Kidney tubule cell (primary cell): ENCODE measurements at places on chromosomes 13 and 19.

- DNase-seq, result no peak
These were observed 115.3 kb downstream of the NALCN start for GRCh38 chr13:101301053-101301452.

DNA sequence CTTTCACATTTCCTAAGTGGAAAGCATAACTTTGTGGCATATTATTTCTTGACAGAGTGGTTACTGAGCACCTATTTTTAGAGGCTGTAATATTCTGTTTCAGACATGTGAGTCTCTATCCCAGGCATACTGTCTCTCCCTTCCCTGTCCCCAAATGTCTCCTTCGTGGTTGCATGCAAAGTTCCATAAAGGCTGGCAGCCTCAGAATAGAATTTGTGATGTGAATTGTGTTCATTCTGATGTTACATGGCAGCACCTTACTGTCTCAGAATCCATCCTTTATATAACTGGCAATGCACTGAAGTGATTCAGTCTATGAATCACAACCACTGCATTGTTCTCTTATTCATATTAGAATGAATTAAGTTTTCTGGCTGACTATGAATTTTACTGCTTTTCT is 89.0 kb upstream of the SLC7A1 start:
- peak; percentile 37 for DNase-seq

- peak; percentile 35 for DNase-seq
These were observed 123.5 kb upstream of the CACNA1A start for GRCh38 chr19:13629687-13630357.

GRCh38 chr13:31940076-31940475 is 91.5 kb upstream of the FRY start:
- DNase-seq, result no peak

- DNase-seq, result no peak
These were observed 3.2 kb downstream of the CCDC122 start for GRCh38 chr13:43876366-43876765.

DNA sequence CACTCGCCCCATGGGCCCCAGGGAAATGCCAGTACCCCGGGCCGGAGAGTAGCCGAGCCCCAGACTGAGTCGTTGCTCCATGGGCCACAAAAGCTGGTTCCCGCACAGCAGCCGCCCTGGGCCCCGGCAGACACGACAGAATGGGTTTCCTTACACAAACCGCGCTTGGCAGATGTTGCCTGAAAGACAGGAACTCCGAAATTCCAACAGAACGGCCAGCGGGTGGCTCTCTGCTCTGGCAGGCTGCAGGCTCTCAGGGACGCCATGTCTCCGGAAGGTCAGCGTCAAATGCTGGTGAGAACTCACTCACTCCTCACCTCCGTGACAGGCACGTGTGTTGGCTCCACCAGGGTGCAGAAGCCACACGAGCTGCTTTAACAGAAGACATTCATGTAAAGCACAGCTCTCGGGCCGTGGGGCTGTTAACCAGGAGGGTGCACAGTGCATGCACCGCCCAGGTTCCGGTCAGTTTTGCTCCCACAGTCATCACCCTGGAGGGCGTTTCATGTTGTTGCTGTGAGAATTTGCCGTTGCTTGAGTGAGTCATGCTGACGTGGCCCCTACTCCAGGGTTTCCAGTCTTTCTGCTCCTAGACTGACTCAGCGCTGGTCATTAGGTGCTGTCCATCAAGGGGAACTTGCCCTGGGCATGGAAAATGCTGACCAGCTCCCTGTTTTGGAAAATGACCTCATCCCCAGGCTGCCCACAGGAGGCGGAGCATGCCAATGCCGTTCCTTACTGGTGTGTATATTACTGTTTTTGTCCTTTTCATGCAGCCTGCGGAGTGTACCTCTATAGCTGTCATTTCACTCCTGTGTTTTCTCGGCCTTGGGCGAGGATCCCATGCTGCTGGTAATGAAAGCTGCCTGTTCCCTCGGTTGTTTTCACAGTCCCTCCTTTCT is 44.8 kb downstream of the ANKRD10 start:
- DNase-seq, result peak; percentile 100

DNA sequence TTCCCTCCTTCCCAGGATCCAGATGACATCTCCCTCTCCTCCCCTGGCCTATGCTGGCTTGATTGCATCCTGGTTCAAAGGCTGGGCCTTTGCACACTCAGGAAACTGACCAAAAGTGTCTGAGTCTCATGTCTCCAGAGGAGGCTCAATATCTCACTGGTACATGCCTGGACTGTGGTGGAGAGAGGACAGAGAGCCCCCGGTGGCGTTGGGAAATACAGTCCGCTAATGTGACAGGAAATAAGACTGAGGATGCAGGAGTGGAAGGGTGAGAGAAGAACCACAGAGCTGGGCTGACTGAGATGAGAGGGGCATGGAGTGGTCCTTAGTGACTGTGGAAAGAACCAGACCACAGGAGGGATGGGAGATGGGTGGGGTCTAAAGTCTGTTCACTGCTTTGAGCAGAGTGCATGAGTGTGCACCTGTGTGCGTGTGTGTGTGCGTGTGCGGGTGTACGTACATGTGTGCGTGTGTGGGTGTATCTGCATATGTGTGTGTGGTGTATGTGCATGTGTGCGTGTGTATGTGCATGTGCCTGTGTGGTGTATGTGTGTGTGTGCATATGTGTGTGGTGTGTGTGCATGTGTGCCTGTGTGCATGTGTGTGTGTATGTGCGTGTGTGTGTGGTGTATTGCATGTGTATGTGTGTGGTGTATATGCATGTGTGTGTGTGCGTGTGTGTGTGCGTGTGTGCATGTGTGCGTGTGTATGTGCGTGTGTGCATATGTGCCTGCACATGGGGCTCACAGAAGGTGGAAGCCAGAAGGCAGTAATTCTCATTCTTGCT is 1.9 kb downstream of the SIGLEC5 start:
- DNase-seq, result no peak

- DNase-seq, result peak; percentile 26
These were observed 229.0 kb downstream of the TEX29 start for GRCh38 chr13:111549464-111549863.

GRCh38 chr19:18368504-18369222 is 17.3 kb upstream of the GDF15 start:
- no peak for DNase-seq

DNA sequence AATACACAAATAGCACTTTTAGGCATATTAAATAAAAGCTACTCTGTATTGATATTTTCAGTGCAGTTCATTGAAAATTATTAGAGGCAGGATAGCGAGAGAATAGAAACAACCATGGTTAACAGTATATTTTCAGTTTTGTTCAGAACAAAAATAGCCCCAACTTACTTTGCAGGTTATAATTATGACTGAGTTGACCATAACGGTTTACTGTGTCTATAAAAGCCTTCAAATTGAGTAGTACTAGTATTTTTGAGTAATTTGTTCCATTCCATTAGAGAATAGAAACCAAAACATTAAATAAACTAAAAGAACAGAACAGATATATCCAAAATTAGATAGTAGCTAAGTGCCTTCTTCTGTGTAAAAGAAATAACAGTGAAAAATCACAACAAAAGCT is 1108.4 kb upstream of the PCDH20 start:
- no peak for DNase-seq

- no peak for DNase-seq
These were observed 64.6 kb downstream of the CCNE1 start for GRCh38 chr19:29876414-29876813.

DNA sequence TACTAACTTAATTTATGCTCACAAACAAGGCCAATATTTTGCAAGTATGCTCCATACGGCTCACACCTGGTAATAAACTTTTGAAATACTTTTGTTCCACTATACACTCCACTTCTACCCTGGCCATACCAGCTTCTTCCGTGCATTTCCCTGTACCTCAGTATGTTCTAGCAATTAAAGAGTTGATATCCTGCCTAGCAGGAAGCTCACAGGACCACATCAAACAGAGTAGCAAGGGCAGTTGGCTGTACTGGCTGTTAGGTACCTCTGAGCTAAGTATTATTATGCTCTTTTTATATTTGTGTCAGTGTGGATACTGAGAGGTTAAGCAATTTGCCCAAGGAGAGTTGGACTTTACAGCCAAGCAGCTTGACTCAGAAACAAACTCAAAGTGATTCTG is 257.7 kb downstream of the SLITRK6 start:
- no peak for DNase-seq

GRCh38 chr19:54561840-54562239 is 11.8 kb upstream of the LILRA2 start:
- no peak for DNase-seq

DNA sequence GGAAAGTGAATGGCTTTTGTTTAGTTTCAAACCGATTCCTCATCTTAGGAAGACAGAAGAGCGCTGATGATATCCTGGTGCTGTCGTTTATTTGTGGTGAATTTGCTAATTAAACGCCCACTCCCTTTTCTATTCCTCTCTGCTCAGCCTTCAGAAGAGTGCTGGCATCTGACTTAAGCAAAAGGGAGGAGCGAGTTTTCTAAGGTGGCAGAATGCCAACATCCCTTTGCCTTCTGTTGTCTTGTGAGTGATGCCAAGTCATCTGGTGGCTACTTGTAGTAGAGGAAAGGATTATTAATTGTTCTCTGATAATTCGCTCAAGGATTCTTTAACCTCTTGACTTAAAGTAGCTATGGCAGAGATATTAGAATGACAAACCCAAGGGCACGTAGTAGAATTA is 68.1 kb downstream of the ERCC5 start:
- peak; percentile 66 for DNase-seq

DNA sequence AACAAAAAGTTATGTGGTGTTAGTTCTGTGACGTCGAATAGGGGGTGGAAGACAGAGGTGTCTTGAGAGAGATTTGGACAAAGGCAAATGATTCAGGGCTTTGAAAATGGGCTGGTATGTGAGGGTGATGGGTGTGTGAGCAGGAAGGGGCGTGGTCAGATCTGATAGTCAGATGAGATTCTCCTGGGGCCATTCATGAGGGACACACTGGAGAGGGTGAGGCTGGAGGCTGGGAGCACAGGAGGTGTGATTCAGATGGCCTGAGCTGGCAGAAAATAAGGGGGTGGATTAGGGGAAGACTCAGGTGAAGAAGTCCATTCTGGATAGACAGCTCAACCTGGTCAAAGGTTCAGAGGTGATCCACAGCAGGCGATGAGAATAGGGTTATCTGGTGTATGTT is 28.0 kb downstream of the CYP4F22 start:
- no peak for DNase-seq

GRCh38 chr19:48674921-48675824 is 2.4 kb upstream of the NTN5 start:
- peak; percentile 78 for DNase-seq

DNA sequence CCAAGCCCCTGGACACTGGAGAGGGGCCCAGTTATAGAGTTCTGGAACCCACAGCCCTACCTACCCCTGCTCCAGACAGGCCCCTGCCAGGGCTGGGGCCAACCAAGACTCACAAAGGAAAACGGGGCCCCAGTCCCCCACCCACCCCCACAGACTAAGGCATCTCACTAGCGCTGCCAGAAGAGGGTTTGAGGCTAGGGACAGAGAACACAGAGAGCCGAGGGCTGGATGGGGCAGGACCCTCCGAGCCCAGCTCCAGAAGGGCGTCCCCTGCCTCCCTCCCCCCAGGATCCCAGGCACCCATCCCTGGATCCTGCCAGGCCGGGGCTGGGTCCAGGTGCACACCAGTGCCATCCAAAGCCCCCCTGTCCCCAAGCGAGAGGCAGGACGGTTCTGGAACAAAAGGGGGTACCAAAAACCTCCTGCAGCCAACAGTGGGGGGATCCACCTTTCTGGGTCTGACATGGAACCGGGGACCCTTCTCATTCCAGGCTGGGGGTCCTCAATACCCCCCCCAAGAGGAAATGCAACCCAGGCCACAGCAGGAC is 4.4 kb upstream of the REXO1 start:
- no peak for DNase-seq

- DNase-seq, result no peak
These were observed at the start of gene NTN5 for GRCh38 chr19:48672994-48673393. NTN5 (minus strand) TSS chr19:48673017; CDS start chr19:48670986, 2,031 bp downstream.

DNA sequence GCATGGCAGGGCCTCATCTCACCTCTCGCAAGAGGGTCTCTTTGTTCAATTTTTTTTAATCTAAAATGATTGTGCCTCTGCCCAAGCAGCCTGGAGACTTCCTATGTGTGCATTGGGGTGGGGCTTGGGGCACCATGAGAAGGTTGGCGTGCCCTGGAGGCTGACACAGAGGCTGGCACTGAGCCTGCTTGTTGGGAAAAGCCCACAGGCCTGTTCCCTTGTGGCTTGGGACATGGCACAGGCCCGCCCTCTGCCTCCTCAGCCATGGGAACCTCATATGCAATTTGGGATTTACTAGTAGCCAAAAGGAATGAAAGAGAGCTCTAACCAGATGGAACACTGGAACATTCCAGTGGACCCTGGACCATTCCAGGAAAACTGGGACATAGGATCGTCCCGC is 8.0 kb downstream of the FXYD3 start:
- DNase-seq, result no peak

GRCh38 chr13:92745258-92745657 is 481.3 kb upstream of the GPC6 start:
- peak; percentile 58 for DNase-seq

DNA sequence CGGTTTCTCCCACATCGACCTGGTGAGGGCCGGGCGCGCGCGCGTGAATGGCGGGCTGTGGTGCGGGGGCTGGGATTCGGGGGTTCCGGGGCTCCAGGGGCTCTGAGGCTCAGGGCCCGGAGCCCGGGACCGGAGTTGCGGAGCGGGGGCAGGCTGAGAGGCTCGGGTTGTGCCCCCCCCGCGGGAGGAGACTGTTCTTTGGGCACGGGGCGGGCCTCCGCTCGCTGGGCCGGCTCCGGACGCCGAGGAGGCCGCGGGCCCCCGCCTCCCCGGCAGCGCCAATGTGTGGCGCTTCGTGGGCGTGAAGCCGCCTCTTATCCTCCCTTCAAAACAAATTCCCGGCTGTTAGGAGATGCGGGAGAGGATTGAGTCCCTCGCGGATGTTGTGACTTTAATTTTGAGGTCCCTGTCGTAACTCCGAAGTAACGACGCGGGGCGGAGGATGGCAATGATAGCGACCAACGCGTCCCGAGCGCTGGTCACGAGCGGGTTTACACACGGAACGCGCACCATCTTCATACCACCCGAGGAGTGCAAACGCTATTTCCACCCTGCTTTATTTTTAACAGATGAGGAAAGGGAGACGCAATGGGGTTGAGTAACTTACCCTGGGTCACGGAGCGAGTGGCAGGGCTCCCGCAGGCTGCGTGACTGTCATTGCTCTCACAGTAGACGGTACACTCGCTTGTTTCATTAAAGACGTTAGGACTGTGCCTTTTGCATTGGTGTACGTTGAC is 536 bp downstream of the UBA2 start:
- DNase-seq, result peak; percentile 42

GRCh38 chr13:33679658-33680012 is 138.3 kb upstream of the RFC3 start:
- no peak for DNase-seq

DNA sequence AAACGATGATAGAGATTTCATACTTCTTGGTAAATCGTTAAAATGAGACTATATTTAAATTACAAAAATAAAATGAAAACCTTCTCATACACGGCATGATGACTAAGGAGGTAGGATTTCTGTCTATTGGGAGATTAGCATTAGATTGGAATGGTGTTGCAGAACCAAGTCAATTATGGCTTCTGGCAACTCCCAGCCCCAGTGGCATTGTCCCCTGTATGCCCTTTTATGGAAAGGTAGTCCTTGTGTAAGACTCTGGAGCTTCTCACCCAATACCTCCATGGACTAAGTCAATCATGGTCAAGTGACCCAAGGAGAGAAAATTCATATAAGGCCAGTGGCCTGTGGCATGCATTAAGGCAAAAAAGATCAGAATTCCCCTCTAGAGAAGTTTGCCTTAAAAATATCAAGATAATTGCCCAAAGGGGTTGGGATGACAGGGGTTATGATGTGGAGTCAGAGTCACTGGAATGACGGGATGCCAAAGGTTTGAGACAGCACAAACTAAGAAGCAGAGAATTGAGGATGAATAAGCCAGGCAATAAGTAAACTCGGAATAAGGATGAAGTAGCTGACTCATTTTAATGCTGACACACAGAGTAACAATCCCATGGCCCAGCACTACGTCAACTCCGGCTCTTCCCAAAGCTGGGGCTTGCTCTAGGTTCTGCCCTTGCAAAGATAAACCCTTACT is 57.8 kb upstream of the POSTN start:
- peak; percentile 99 for DNase-seq
